ENCODE measurements at places on chromosomes 4 and X. TPM values are rescaled to one million over a fixed set of nuclear protein-coding genes. Genes with fewer than 3 reads are reported as not detected.

Gene ATP8A1
- polyA plus RNA-seq, result 3.9 TPM

Gene CXorf65
- not detected for polyA plus RNA-seq

Gene TRIM60
- not detected for polyA plus RNA-seq

Gene DGAT2L6
- not detected for polyA plus RNA-seq

Gene DCAF12L1
- 1.7 TPM for polyA plus RNA-seq

Gene ZBTB49
- 5.9 TPM for polyA plus RNA-seq

Gene CC2D2A
- 25.6 TPM for polyA plus RNA-seq

Gene TENM3
- polyA plus RNA-seq, result 2.8 TPM

Gene CTAG1B
- polyA plus RNA-seq, result not detected

Gene PDZD11
- polyA plus RNA-seq, result 41.8 TPM

Gene TMSB15A
- 0.85 TPM for polyA plus RNA-seq

Gene FBXO8
- 33.6 TPM for polyA plus RNA-seq

Gene NHSL2
- 9.7 TPM for polyA plus RNA-seq

Gene RBM47
- polyA plus RNA-seq, result 7.6 TPM

Gene PRSS12
- 1.7 TPM for polyA plus RNA-seq

Gene DUX4
- polyA plus RNA-seq, result not detected

Gene IL15
- 3.1 TPM for polyA plus RNA-seq

Gene MAPK10
- polyA plus RNA-seq, result 15.5 TPM

Gene CDKL2
- polyA plus RNA-seq, result 0.15 TPM

Gene GSX2
- not detected for polyA plus RNA-seq

Gene HPGDS
- polyA plus RNA-seq, result 1.5 TPM

Gene AKAP14
- polyA plus RNA-seq, result not detected

Gene IL3RA
- polyA plus RNA-seq, result 16.7 TPM

Gene PIR
- polyA plus RNA-seq, result 27.8 TPM

Gene QDPR
- 27.9 TPM for polyA plus RNA-seq

Gene PHKA1
- 5.3 TPM for polyA plus RNA-seq

Gene IL13RA2
- polyA plus RNA-seq, result 0.67 TPM

Gene ETDB
- polyA plus RNA-seq, result not detected

Gene CENPVL1
- not detected for polyA plus RNA-seq

Gene BMX
- polyA plus RNA-seq, result 3.3 TPM

All from urinary bladder (tissue), 4 donors.